D341Med (cell line): ENCODE measurements at places on chromosomes 1 and 21.

DNA sequence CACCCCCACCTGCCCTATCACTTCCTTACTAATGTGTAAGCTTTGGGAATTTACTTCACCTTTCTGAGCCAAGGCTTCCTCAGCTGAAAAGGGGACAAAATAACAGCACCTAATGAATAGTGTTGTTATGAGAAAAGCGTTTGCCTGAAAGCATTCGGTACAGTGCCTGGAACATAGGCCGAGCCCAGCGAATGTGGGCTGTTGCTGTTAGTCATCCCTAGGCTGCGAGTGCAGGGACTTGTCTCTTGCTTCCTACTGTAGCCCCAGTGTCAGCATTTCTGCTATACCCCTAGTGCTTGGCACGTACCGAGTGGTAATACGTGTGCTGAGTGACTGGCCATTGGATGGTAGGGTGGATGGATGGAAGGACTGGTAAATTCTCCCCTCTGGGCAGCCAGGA is 16.7 kb upstream of the KPNA6 start:
- no peak for DNase-seq

- no peak for DNase-seq
Measured at GRCh38 chr1:34190692-34191091, 14.0 kb downstream of the C1orf94 start.

DNA sequence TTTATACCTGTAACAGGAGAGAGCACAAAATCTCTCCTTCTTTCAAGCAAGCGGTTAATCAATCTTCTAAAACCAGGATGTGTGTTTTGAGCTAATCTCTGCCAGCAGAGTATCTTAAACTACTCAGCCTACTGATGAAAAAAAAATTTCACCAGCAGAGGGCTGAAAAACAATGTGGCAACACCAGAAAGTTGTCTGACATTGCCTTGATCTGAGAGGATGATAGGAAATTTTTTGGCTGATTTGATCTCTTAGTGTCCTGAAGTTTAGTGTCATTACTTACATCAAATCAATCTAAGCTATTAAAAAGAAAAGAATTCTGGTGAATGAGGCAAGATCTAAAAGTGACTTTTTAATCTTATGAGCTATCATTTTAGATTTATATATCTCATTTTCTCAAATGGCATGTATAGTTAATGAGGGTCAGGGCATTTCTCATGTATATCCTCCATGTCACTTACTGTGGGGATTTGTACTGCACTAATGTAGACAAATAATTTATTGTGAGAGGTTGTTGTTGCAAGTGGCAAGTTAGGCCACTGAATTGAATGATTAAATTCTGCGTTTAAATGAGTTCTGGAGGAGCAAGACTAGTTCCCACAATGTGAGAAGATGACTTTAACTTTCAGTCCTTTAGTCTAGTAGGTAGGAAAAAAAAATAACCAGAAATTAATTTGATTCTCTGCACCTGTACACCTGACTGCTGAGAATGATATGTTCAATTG is 10.9 kb downstream of the ADAMTS1 start:
- DNase-seq: no peak

- DNase-seq: no peak
Measured at GRCh38 chr21:32099812-32100416, 178.9 kb downstream of the MIS18A start.

DNA sequence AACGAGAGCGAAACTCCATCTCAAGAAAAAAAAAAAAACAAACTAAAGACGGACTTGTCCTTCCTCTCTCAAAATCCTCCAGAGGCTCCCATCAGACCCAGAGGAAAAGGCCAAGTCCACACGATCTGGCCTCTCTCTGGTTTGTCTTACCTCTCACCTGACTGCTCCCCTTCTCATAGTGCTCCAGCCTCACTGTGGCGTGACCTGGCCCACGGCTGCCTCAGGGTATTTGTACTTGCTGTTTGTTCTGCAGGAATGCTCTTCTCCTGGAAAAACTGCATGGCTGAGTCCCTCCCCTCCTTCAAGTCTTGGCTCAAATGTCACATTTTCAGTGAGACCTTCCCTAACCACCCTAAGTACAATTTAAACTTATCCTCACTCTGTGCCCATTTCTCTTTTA is 8.0 kb upstream of the BRWD1 start:
- DNase-seq: no peak
